ENCODE measurements at places on chromosomes 5 and 9.

- DNase-seq = no peak
These were observed 22.5 kb downstream of the TPPP start for GRCh38 chr5:670396-671270.

GRCh38 chr5:78273436-78273835, 21.1 kb downstream of the AP3B1 start:
- no peak for DNase-seq

GRCh38 chr9:37102486-37102885, 17.9 kb upstream of the ZCCHC7 start:
- DNase-seq = no peak

DNA sequence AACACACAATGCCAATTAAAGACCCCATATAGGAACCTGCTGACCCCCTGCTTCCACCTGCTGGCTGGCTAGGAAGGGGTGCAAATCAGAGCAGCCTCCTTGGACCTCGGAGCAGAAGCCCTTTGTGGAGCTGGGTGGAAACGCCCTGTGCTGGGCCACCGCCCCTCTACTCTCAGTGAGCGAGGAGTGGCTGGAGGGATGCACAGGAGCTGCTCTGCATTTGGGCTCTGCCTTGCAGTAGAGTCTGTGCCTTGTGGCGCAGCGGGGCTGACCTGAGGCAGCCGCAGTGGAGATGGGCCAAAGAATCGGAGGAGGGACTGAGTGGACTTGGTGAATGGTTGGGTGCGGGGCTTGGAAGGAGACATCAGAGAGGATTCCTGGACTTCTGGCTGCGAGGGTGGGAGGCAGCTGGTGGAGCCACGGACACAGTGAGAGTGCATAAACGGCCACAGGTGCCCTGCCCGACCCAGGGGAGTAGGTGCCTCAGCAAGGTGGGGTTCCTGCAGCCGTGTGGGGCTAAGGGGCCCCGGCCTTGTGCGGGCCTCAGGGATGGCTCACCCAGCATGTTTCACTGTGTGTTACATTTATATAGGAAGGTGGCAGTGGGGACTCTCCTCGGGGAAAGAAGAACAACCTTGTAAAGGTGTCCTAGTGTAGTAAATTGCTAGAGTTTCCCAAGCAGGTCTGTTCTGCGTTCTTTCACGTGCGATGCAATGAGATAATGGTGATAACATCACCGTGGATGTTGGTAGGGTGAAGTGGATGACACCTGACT, 14.1 kb upstream of the IRX4 start:
- DNase-seq = no peak

GRCh38 chr5:19928562-19929421, 59.2 kb downstream of the CDH18 start:
- no peak for DNase-seq

DNA sequence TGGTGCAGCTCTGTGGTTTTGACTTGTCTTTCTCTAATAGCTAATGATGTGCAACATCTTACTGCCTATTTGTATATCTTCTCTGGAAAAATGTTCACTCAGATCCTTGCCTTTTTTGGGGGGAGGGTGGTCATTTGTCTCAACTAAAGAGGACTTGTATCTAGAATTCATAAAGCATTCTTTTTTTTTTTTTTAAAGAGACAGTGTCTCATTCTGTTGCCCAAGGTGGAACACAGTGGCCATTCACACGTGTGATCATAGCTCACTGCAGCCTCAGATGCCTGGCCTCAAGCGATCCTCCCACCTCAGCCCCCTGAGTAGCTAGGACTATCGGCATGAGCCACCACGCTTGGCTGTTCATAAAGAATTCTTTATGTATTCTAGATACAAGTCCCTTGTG, 33.2 kb downstream of the HABP4 start:
- no peak for DNase-seq

- no peak for DNase-seq
These were observed 29.5 kb downstream of the SLC25A46 start for GRCh38 chr5:110768138-110768860.

DNA sequence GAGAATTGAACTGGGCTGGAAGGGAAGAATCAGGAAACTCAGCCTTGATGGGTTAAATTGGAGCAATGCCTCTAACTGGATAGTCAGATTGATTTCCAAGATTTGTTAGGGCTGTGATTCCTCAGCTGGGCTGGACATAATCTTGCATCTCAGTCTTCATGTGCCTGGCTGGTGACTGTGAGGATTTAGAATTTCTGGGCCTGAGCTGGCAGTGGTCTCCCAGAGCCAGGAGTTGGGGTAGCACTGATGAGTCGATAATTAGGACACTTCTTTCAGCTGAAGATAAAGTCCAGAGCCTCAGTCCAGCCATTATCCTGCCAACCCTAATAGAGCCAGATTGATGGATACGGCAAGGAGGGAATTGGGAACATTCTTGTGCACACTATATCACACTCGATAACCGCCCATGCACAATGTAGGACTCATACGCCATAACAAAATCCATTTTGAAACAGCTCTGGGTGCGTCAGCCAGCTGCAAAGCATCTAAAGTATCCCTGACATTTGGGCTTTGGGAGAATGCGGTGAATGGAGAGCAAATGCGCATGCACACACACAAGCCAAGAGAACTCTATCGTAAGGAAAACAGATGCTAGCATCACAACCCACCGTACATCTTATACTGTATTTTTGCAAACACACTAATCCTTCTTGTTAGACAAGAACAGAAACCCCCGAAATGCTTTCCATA, 405.1 kb upstream of the KLF4 start:
- no peak for DNase-seq

DNA sequence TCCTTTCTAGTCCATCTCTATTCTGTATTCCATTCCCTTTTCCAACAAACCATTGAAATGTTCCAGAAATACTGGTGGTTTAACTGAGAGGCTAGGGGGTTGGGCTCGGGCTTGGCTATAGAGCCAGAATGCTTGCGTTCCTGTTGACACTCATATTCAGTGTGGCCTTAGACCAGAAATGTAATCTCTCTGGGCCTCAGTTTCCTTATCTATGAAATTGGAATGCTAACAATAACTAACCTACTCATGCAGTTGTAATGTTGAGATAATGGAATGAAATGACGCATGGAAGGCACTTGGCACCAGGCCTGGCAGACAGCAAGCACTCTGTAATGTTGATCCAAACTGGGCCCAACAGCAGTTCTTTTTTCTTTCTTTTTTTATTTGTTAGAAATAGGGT, 26.8 kb downstream of the JADE2 start:
- DNase-seq = no peak

- no peak for DNase-seq
These were observed 824.3 kb downstream of the PRELID2 start for GRCh38 chr5:145010834-145011233.

GRCh38 chr9:18421391-18421790, 52.6 kb upstream of the ADAMTSL1 start:
- no peak for DNase-seq

DNA sequence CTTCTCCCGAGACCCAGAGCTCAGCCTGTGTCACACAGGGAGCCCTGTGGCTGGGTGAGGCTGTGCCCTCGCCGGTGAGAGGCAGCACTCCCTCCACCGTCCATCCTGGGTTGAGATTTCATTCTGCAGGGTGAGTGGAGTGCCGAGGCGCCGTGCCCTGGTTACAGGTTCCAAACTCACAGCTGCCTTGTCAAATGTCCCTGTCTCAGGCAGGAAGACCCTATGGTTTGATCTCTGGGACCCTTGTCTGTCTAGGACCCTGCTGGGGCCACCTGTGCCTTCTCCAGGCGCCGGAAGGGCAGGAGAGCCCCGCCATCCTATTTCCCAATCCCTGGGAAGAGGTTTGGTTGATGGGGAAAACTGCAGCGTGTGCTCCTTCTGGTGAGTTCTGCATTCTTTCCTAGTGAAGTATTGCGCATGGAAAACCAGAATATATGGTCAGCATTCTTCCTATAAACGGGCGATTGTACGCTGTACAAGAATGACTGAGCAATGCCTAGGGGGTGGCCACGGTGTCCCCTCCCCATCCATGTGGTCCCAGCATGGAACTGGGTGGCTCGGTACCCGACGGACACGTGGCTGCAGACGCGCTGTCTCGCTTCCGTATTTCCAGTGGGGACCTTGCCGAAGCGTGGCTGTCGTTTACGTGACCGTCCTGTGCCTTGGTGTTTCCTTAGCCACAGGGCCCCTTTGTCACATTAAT, 95.9 kb upstream of the COL5A1 start:
- no peak for DNase-seq

- no peak for DNase-seq
These were observed 15.5 kb downstream of the C5orf15 start for GRCh38 chr5:133952729-133953567.

DNA sequence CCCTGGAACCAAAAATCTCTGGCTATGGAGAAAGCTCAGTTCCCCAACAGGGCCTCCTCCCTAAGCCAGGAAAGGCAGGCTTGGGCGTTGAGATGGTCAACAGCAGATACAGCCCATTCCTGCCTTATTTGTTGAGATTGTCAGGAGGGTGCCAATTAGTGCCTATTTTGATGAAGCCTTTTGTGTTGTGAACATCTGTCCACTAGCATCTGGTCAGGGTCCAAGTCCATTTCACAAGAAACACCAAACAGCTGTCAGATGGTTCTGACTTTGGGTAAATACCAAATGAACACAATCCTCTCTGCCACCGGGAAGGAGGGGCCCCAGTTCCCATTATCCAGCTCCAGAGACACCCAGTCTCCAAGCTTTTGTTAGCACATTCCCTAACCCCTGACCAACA, 19.9 kb downstream of the SEMA6A start:
- no peak for DNase-seq

- DNase-seq = no peak
These were observed 9.9 kb upstream of the PLEKHG4B start for GRCh38 chr5:82097-82496.

GRCh38 chr9:95778957-95779356, 96.5 kb upstream of the ERCC6L2 start:
- DNase-seq = no peak

DNA sequence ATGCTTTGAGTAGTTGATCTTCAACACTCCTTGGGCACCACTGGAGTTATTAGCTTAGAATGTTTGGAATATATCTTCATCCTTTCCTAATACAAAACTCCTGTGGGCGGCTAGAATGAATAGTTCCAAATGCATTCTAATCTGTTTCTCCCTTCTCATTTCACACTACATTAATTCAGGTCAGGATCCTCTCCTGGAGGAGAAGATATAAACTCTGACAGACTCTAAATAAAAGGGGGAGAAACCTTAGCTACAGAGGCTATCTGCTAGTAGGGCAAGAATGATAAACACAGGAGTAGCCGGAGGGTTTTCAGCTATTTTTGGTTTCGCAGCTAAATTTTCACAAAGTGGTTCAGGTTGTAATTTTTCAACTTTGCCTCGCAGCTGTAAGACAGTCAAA, 45.2 kb upstream of the FAM240B start:
- no peak for DNase-seq

DNA sequence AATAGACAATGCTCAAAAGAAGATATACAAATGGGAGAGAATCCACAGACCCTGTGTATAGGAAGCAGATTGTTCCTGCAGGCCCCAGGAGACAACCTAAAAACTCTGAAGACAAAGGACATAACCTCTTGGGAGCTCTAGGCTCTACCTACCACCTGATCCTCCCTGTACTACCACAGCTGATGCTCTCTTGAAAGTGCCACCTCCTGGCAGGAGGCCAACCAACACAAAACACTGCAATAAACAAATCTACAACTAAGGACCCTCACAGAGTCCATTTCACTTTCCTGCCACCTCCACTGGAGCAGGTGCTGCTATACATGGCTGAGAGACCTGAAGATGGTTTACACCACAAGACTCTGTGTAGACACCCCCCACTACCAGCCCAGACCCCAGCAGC, 49.0 kb downstream of the STARD4 start:
- DNase-seq = no peak

- DNase-seq = no peak
These were observed 40.2 kb upstream of the EXOC3 start for GRCh38 chr5:402615-403359.

GRCh38 chr5:58149345-58149744, 310.5 kb downstream of the PLK2 start:
- no peak for DNase-seq

- DNase-seq = no peak
These were observed 431.0 kb upstream of the MEF2C start for GRCh38 chr5:89313804-89314588.

DNA sequence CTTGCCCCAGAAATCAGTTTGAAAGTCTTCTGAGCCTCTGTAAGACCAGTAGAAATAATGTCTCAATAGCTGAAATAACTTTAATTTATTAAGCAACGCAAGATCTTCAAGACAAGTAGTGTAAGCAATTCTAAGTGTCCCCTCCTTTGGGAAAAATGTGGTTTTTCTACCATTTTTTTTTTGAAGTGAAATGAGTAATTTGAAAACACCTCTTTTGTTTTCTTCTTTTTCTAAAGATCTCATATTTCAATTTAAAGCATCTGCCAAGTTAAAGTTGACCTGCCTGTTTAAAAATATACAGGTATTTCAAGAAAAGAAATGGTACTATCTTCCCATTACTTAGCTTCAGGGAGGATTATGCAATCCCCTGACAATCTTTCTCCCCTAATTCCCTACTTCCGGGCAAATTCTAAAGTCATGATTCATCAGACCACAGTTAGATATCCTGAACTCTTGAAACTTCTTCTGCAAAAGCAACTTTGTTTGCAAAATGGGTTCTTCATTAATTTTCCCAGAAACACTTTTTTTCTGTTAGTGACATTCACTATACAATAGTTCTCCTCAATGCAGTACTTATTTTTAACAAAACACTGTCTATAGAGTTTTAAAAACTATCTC, 7.8 kb upstream of the ANXA1 start:
- no peak for DNase-seq

DNA sequence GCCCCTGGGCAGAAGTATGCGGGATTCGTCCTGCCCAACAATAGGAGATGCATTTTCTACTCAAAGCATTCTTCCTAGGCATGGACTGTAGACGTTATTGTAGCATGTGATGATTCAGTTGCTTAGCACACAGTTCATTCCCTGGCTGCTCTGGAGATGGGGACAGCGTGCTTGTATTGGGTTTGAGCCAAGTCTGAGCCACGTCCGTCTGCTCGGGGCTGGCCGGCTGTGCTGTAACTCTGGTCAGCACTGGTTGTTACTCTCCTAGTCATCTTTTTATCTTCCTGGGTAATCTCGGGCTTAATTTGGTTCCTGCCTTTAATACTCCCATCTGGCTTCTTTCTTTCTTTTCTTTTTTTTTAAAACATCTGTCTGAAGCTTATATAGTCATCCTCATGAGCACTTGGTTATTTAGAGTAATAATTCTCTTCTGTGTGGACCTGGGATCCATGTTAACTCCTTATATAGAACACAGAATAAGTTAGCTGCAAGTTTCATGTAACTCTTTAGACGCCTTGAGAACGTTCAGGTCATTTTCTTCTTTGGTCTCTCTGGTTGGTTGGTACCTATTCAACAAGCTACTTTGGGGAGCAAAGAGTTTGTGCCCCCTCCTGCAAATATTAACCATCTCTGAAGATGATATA, 118.8 kb upstream of the RPS23 start:
- DNase-seq = no peak

- DNase-seq = peak; percentile 40
These were observed at the start of gene ENTPD2 for GRCh38 chr9:137053944-137054931. Gene ENTPD2, minus strand, starts transcription at chr9:137054061. Its CDS starts 64 bp downstream, at chr9:137053997.

All from CD4-positive, alpha-beta T cell (primary cell).